ENCODE measurements at places on chromosomes 1 and 21.

GRCh38 chr1:76865696-76866286 lies 1.5 kb upstream of the ST6GALNAC5 start:
- peak; percentile 67 for DNase-seq

DNA sequence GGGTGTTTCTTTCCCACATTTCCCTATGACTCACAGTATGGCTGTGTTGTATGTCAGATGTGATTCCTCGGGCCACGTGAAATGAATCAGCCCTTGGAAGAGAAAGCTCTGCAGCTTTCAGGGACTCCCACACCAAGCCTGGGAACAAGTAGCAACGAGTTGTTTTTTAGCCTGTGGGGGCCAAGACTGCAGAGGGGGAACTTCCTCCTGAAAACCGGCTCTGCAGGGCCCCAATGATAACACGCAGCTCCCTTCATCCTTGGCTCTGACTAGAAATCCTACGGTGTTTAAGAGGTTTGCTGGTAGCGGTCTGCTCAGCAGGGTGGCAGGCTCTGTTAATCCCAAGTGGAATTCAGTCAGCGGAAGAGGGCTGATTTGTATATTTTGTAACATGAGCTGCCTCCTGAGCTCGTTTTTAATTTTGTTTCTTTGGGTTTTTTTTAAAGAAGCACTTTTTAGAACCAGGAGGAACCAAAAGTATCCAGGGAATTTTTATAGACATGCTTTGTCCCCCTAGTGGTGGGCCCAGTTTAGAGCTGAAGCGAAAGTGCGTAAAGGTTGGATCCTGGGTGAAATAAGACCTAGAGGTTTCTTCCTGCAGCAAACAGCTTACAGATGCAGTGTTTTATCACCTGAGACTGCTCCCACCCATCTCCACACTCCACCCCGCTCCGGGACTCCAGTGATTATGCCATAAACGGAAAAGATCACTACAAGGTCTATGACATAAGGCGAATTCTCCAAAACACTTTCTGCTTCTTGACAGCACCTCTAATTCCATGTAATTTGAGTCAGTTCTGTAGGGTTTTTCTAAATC lies 48.8 kb downstream of the LAMC2 start:
- peak; percentile 99 for DNase-seq

- no peak for DNase-seq
Measured at GRCh38 chr1:117740496-117740895, 134.6 kb downstream of the TENT5C start.

DNA sequence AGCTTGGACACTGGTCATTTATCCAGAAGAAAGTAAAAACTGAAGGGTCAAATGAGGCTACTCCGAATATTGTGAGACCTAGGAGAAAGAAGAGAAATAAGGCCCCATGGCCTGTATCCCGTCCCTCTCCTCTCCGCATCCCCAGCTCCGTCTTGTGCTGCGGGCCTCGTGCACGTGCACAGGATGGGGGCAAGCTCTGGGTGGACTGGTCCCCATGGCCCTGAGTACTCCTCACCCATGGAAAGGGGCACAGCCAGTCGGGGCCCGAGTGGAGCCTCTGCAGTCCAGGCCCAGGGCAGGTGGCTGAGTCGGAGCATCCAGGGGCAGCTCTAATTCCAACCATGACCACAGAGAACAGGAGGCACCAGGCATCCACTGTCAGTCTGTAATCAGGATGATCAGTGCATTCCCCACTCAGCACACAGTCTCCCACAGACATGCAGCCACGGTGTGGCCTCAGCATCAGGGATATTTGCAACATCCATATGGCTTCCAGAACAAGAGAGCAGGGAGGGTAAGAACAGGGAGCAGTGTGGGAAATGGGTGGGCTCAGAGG lies 12.5 kb upstream of the OLIG1 start:
- DNase-seq, result no peak

DNA sequence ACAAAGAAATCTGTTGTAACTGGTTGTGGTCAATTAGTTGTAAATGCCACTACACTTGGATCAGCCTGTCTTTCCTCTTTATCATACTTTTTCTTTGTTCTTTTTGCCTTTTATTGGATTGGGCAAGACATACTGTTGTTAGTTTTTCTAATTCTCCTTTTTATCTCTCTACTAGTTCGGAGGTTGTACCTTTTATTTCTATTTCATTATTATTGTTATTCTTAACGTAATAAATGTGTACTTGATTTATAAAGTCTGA lies 59.2 kb downstream of the IVNS1ABP start:
- peak; percentile 51 for DNase-seq

DNA sequence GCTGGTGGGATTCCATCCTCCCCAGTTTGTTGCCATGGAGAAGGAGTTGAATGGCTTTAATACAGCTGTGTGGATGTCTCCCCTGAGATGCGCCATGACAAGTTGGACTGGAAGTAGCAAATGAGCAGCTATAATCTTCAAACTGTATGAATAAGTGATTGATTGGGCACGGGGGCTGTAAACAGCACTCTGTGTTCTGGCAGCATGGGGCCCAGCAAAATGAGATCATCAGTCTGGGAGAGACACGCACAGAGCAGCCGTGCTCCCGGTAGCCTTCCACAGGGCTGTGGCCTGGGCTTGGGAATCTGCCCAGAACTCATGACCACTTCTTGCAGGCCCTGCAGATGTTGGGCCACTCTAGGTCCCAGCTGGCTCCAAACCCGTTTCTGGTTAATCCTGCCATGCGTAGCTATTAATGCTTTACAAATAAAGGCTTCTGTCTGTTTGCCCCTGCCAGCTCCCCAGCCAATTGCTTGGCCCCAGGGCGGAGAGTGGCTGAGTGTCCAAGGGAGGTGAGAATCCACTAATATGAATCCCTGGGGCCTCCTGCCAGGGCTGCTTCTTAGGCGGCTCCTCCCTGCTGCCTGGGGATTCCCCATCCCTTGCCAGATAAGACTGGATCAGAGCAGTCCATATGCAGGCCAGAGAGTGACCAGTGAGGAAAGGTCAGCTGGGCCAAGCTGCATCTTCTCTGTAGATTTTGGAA lies 642.9 kb downstream of the AJAP1 start:
- no peak for DNase-seq

DNA sequence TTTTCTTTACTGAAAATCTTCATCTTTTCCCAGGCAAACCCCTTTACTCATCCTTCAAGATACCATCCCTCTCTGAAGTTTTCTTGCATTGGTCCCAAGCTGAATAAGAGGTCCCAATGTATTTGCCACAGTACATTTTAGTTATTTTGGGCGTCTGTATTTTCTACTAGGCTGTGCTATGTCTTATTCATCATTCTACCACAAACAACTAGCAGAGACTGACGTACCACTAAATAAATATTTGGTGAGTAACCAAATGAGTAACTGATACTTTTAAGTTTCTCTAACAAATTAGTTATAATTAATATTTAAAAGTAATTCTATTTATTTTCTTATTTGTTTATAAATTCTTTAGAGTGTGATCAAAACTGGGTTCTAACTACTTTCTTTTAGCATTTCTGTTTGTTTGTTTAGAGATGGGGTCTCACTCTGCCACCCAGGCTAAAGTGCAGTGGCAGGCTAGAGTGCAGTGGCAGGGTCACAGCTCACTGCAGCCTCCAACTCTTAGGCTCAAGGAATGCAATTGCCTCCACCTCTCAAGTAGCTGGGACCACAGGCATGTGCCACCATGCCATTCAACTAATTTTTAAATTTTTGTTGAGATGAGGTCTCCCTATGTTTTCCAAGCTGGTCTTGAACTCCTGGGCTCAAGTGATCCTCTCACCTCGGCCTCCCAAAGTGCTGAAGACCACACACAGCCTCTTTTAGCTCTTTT lies 33.1 kb downstream of the NDC1 start:
- DNase-seq, result peak; percentile 28

GRCh38 chr1:79568411-79568810 lies 561.9 kb upstream of the ADGRL4 start:
- peak; percentile 78 for DNase-seq

DNA sequence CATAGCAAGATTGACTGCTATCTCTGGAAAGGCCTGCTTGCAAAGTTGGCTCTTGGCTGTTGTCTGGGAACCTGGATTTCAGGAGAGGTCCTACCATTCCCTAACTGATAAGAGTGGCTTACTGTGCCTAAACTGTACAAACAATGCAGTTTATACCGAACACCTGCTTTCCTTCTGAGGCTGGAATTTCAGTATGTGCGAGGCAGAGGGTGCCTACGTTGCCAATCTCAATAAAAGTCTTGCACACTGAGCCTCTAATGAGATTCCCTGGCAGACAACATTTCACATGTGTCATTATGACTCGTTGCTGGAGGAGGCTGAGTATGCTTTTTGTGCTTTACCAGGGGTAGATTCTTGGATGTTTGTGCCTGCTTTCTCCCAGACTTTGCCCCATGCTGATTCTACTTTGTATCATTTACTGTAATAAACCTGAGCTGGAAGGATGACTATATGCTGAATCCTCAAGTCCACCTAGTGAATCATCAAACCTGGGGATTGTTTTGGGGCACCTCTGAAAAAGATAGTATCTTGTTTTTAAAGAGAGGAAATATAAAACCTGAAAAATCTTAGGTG lies 58.9 kb upstream of the GNG4 start:
- peak; percentile 11 for DNase-seq

DNA sequence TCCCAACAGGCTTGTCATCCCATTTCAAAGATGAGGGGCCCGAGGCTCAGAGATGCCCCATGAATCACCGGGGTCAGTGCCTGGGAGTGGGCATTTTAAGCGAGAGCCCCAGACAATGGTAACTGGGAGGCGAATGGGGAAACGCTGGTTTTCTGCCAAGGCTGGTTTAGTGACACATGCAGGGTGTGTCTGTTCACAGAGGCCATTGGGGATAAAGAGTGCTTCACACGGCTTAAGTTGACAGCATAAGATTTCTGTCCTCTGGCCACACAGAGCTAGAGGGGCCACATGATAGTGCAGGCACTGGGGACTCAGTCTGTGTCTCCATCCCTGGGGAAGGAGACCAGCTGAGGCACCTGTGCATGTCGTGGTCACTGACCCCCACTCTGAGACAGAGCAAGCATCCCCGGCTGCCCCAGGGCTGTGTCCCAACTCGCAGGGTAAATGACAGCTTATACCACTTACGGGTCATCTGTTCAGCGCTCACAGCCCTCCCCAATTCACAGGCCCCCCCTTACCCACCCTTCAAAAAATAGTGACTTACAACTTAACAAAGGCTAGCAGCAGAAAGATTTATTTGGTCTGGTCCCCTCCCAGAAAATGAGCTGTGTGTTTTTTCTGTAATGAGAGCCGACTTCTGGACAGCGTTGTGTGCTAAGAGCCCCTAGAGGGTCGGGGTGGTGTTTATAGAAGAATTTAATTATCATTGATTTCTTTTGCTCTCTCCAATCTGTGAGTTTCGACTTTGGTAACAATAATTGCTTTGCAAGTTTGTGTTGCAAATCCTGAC lies 34.9 kb upstream of the ARHGEF16 start:
- no peak for DNase-seq

DNA sequence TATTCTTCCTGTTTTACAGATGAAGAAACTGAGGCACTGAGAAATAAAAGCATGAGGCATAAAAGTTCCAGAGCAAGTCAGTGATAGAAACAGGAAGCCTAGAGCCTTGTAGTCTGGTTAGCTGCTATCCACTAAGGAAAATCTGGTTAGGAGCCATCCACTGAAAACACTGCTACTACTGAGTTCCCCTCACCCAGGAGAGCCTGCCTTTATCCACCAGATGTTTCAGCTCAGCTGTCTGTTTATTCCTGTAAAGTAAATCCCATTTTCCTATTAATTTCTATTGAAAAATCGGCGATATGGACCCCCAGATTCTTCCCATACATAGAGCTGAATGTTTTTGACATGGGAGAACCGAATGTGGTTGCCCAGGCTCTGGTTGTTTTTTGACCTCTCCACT lies 63.7 kb upstream of the LMO4 start:
- DNase-seq, result no peak

DNA sequence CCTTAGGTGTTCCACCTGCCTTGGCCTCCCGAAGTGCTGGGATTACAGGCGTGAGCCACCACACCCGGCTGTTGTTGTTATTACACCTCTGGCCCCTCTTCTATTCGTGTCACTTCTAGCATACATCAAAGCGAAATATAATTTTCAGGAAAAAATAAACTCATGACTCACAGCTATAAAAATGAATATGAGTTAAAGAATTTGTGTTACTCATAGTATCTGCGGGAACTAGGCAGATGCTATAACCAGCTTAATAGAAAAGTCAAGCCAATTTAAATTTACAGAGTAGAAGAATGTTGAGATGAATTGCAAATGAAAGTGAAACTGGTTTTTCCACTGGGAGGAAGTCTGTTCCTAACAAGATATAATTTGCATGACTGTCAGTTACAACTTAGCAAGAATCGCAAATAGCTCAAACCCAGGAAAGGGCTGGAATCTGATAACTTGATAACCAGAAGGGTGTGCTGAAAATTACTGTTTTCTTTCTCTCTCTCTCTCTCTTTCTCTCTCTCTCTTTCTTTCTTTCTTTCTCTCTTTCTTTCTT lies 11.2 kb downstream of the OR2W3 start:
- DNase-seq, result peak; percentile 9

- peak; percentile 37 for DNase-seq
Measured at GRCh38 chr1:15153842-15154479, 414 bp downstream of the TMEM51 start.

DNA sequence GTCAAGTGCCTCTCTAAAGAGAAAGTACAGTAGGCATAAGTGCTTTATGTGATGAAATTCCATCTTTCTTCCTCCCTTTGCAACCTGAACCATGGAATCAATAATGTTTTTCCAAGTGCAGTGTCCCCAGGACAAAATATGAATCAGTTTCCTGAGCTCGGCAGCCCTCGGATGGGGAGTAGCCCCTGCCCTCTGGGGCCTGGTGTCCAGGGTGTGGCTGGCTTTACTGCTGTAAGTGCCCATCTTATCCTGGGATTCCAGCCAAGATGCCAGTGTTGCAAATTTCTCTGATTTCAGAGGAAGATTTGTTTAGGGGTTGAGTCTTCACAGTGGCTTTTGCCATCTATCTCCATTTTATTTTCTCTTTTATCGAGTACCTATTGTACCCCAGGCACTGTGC lies 40.5 kb upstream of the SRP9 start:
- no peak for DNase-seq

- DNase-seq, result no peak
Measured at GRCh38 chr1:209805341-209805781, 581 bp downstream of the IRF6 start.

DNA sequence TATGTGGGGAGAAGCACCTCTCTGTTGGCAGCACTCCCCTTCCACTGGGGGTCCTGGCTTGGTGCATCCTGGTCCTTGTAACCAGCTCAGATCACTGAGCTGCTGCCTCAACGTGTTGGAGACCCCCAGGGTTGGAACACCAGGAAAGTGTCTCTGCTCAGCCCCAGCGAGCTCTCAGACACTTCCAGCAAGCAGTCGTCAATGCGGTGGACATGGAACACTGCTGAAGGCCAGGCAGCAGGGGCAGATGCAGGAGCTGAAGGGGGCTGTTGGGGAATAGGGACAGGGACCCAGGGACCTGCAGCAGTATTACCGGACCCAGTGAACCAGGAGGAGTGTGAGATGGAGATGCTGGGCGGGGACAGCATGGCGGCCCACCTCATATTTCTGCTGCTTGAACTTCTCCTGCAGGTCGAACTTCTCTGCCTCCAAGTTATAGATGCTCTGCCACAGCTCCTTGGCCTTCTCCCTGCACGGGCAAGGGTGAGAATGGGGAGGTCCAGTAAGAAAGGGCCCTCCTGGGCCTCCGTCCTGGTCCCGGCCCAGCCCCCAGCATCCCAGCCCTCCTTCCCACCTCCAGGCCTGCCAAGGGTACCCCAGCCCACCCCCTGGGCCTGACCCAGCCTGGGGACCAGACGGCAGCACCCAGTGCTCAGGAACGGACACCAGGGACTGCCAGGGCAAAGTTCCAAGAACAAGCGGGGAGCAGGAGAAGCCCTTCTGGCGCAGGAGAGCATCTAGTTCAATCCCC lies 16.4 kb downstream of the TNNT2 start:
- no peak for DNase-seq

- no peak for DNase-seq
Measured at GRCh38 chr1:234902774-234903547, 225.7 kb downstream of the TOMM20 start.

- DNase-seq, result no peak
Measured at GRCh38 chr1:190595438-190595837, 117.8 kb upstream of the BRINP3 start.

Measured in amniotic epithelial cell (primary cell).